BJ (cell line): ENCODE measurements at places on chromosomes 12 and 14. TPM values are rescaled to one million over a fixed set of nuclear protein-coding genes. Genes with fewer than 3 reads are reported as not detected.

Gene CIROP
- polyA plus RNA-seq, result 0.05 and 0.07 TPM in 2 replicates

Gene FAIM2
- 1.4 and 3.6 TPM in 2 replicates for polyA plus RNA-seq

Gene TAS2R9
- not detected in 2 replicates for polyA plus RNA-seq

Gene TGM1
- 0.97 and 2.9 TPM in 2 replicates for polyA plus RNA-seq

Gene SERPINA12
- polyA plus RNA-seq, result not detected in 2 replicates

Gene BDKRB1
- polyA plus RNA-seq, result 3.3 and 3.8 TPM in 2 replicates

Gene CNTN1
- polyA plus RNA-seq, result 0.11 and 0.40 TPM in 2 replicates

Gene ACYP1
- 9.0 and 17.7 TPM in 2 replicates for polyA plus RNA-seq

Gene PTPRB
- 1.7 and 2.1 TPM in 2 replicates for polyA plus RNA-seq

Gene GLS2
- polyA plus RNA-seq, result 0.13 and 0.18 TPM in 2 replicates
